ENCODE measurements at places on chromosomes 2 and 18.

DNA sequence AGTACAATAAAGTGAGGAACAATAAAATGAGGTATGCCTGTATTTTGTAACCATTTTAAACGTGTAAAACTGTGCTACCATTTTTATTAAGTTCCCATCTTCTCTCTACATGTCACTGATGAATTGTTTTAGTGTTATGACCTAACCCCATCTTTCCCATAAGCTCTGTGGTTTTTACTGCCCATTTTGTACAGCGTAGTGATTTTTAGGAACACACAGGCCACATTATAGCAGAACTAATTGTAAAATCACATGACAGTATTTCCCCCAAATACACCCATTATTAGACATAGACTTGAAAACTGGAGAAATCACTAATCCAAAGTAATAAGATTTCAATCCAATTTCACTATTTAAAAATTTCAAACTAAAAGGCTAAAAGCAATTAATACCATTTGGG is 130.7 kb downstream of the TMEM247 start:
- DNase-seq = no peak

- DNase-seq = no peak
These were observed 286.7 kb upstream of the CYRIA start for GRCh38 chr2:16952368-16952767.

DNA sequence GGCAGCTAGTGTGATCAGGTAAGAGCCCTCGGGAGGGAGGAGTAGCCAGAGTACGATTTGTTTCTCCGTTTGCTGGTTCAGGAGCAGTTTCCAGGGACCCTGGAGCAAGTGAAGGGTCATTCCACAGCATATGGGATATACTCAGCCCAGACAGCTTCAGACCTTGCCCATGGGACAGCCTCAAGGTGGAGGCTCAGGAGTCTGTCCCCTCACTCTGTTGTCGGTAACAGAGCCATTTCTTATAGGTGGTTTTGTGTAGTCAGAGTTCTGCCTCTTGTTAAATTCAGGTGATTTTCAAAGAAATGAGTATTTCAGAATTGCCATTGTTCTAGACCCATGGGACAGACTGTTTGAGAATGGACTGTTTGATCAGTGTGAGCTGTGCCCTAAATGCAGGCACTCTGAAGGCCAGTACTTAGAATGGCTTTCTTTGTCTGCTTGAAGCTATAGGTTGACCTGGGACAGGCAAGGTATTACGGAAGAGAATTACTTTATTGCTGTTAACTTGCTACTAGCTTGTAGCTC is 15.2 kb downstream of the FMNL2 start:
- DNase-seq = no peak

DNA sequence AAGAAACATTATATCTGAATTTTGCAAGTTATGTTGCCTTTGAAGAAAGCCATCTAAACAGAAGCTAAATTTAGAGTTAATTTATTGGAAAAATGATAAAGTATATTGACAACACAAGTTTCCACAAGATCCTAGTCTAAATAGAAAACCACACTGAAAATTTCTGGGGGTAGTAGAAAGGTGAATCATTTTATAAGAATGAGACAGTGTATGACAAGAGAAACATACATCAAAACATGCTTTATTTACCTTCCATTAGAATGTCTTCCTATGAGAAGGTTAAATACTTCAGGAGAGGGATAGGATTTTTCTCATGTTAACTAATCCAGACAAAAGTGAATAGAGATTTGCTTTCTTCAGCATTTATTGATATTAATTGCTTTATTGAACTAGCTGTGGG is 1389.8 kb upstream of the ZEB2 start:
- DNase-seq = no peak

- no peak for DNase-seq
These were observed 90.3 kb upstream of the TMEM17 start for GRCh38 chr2:62596061-62596921.

DNA sequence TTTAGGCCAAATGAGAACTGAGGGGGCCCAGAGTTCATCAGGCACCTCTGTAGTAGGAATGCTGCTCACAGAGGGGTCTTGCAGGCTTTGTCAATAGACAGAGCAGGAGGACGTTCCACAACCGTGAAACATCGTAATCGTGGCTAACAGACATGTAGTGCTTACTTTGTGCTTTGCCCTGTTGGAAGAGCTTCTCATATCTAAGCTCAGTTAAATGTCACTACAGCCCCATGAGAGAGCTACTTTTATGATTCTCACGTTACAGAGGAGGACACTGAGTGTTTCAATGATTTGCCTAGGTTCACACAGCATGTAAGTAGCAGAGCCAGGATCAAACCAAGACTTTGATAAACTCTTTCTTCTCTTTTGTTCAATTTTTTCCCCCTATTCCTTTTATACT is 136.6 kb downstream of the MYCN start:
- no peak for DNase-seq

- DNase-seq = no peak
These were observed 2.5 kb upstream of the ASIC4 start for GRCh38 chr2:219511547-219512325.

DNA sequence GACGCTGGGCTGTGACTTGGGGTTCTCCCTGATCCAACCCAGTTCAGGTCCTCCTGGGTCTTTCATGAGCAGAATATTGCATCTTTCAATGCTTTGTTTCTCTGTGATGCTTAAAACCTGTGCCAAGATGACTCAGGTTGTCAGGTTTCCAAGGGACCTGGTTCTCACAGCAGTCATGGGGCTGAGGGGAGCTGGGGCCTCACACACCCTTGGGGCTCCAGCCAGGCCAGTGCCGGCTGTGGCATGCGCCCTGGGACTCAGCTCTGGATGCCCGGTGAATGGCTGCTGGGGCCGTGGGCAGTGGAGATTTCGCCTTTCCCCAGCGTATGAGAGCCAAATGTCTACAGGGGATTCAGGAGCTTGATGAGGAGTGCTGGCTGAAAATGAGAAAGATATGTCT is 29.6 kb downstream of the EDAR start:
- no peak for DNase-seq

GRCh38 chr2:29164091-29164846 is 49.1 kb downstream of the CLIP4 start:
- no peak for DNase-seq

GRCh38 chr18:10953672-10954071 is 195.7 kb downstream of the PIEZO2 start:
- DNase-seq = no peak

GRCh38 chr2:72145289-72145657 is 2.4 kb downstream of the CYP26B1 start:
- DNase-seq = peak; percentile 34

DNA sequence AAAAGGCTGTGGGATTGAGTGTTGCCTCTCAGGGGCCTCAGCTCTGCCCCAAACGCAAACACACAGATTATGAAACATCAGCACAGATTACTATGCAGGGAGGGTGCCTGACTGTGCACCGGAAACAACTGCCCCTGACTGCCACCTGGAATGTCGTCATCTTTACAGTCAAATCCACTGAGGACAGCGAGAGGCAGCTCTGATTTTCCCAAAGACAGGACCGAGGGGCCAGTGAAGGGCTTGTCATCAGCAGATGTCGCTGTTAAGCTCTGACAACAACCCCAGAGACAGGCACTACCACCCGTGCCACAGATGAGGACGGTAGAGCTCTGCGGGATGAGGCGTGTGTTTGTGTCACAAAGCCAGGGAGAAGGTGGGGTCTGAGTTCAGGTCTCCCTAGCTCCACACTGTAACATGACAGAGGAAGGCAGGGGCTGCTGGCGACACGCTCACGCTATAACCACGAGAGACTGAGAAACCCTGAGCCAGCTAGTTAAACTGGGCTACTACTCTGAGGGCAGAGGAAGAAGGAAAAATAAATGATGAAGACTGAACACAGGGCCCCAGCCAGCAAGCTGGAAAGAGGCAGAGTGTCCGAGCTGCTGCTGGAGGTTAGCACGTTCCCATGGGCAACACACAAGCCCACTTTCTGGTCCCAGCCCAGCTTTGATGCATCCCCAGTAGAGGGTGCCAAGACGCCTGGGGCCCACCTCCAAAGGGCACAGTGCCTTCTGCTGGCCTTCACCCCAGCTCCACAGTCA is 47.0 kb downstream of the PARD6G start:
- DNase-seq = no peak

- DNase-seq = no peak
These were observed 64.8 kb downstream of the MOGAT1 start for GRCh38 chr2:222736301-222736700.
